NCI-H345 (cell line): ENCODE measurements at places on chromosomes 5 and 9.
A peak's percentile ranks its signal among the peaks of the same experiment; 100 is the strongest.

GRCh38 chr5:154288145-154288544, 97.6 kb downstream of the GALNT10 start:
- DNase-seq = no peak

DNA sequence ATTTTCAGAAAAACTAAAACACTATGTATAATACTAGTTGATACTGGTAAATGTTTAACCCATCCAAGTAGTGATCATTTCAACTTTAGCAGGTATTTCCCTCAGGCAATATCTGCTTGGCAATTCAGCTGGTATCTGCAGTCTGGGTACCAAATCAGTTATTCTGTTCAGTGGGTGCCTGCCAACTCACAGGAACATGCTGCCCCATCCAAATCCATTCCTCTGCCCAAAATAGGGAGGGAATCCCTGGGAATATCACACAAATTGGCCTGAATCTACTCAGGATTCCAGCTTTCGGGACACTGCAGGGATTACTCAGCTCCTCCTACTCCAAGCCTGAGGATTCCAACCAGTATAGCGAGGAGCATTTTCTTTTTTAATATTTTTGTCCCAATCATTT, 61.7 kb upstream of the PDE4D start:
- DNase-seq = no peak

DNA sequence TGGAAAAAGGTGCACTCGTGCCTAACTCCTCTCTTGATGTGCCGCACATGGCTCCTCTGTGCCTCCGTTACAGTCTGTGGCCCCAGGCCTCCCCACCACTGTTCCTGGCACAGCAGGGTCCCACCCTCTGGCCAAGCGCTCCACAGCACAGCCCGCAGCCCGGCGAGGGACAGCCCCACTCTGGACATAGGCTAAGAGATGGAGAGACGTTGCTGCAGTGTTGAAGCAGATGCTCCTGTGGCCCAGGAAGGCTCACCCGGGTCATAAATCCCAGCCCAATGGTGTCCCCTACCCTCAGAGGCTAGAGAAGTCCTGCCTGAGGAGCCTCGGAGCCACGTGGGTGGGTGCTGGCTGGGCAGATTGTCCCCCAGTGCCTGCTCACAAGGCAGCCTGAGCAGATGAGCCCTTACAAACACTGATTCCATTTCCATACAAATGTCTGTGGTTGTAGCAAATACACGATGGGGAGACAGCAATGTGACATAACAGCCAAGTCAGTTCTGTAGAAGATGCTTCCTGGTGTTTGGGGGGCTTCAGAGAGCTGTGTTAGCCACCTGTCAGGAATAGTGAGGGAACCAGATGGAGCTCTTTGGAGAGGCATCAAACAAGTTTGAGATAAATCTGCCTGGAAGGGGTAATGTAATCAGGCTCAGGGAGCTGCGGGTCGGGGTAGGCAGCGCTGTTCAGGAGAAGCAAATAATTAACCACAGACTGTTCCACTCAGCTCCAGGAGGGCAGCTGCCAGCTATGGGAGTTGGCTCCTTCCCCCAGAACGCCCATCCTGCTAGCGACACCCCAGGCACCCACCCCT, 41.7 kb downstream of the C5orf15 start:
- peak; percentile 30 for DNase-seq

GRCh38 chr5:161549106-161549505, 2.6 kb upstream of the GABRB2 start:
- no peak for DNase-seq

- no peak for DNase-seq
These were observed 3.5 kb upstream of the EXOSC2 start for GRCh38 chr9:130689937-130690700.

DNA sequence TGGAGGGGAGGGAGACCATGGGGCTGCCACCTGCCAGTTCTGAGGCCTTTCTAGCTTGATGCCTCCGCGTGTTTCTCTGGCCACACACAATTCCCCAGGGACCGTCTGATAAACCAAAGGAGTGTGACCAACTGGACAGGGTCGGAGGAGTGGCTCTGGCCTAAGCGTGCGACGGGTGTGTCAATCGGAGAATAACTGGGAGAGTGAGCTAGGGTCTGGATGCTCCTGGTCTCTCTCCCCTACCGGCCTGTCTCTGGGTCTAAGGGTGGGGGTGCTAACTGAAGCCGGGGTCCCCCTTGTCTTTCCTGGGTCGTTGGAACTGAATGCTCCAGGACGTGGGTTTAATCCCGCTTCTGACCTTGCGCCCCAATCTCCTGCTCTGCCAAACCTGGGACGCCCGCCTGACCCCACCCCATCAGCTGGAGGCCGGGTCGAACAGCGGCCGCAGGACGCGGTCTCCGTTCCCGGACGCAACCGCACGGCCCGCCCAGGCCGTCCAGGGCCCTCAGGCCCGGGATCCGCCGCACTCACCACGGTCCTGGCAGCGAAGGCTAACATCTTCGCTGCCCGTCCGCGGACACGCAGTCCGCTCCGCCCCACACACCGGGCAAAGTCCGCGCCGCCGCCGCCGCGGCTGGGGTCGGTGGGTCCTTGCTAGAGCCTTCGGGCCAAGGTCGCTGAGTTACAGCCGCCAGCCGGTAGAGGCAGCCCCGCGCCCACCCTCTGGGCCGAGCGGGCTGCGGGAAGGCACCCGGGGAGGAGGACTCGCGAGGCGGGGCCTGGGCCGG, 447 bp downstream of the CRAT start:
- DNase-seq = no peak
